ENCODE measurements at places on chromosomes 11 and 22.

DNA sequence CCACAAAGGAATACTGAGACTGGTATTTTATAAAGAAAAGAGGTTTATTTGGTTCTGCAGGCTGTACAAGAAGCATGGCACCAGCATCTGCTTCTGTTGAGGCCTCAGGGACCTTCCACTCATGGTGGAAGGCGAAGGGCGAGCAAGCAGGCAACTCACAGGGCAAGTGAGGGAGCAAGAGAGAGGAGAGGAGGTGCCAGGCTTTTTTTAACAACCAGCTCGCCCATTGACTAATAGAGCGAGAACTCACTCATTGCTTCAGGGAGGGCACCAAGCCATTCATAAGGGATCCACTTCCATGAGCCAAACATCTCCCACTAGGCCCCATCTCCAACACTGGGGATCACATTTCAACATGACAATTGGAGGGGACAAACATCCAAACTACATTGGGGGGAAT is 1.2 kb downstream of the PTS start:
- no peak for DNase-seq

DNA sequence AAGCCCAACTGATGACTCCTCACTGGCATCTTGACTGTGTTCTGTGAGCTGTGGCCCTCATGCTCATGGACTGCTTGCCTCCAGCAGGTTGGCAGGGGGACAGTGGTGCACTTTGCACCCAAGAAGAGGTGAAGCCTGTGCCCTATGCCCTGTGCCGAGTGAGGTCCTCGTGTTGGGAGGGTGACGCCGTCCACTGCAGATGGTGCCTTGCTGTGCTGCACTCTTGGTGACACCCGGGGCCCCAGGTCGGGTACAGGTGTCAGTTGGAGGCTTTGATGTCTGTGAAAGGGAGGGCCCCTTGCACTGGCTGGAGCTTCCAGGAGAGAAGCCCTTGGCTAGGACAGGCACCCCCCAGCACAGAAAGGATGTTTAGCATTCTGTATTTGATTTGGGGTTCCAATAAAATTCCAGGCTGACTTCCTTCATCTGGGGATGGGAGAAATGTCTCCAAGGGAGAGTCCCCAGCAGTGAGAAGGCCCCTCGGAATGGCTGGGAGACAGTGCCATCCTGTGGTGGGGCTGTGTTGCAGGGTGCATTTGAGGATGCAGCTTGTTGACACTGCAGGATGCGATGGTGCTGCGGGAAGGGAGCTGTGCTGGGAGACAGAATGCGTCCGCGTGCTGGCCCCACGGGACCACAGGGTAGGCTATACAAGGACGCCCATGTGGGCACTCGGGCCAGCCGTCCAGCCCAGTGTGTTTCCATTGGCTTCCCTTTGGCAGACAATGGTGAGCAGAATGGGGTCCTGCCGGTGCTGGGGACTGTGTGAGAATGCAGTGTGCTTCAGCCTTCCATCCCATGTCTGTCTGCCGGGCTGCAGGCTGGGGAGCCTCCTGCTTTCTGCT is 2.5 kb upstream of the ZDHHC8 start:
- peak; percentile 34 for DNase-seq

DNA sequence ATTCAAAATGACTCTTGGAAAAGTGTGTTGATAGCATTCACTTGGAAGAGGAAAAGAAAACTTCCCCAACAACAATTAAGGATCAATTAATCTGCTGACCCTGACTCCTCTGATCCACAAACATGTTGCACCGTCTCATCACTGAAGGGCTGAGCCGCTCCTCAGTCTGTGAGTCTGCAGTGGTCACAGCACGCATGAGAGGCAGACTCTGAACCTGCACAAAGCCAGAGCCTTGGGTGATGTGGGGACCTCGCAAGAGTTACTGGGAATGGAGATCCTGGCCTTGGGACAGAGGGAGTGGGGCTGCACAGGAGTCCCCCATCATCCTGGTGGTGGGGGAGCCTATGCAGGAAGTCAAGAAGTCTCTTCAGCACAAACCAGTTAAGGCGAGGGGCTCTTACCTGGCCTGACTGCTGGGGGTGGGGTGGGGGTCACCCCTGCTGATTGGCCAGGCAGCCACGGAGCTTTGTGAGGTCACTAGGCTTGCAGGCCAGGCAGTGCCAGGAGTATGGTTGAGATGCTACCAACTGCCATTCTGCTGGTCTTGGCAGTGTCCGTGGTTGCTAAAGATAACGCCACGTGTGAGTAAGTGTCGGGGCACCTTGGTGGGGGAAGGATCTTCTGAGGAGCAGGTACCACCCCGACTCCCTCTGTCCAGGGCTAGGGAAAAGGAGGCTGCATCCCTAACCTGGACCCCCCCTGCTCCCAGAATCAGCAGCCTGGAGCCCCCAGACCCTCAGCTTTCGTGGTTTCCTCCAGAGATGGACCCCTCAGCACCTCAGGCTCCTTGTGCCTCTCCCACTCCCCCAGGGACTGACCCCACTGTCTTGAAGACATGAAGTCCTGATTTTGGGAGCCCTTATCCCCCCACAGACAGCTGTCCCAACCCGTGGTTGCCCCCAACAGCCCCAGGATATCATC is at the start of gene ACR:
Gene ACR, plus strand, starts transcription at position 477 of the 921 bp plus-strand sequence. Its CDS starts 32 bp downstream, at position 509.
- DNase-seq, result no peak

- DNase-seq, result peak; percentile 14
These were observed 801 bp downstream of the SESN3 start for GRCh38 chr11:95229993-95230809.

GRCh38 chr11:12271241-12271640 is 106.1 kb upstream of the PARVA start:
- DNase-seq, result no peak

DNA sequence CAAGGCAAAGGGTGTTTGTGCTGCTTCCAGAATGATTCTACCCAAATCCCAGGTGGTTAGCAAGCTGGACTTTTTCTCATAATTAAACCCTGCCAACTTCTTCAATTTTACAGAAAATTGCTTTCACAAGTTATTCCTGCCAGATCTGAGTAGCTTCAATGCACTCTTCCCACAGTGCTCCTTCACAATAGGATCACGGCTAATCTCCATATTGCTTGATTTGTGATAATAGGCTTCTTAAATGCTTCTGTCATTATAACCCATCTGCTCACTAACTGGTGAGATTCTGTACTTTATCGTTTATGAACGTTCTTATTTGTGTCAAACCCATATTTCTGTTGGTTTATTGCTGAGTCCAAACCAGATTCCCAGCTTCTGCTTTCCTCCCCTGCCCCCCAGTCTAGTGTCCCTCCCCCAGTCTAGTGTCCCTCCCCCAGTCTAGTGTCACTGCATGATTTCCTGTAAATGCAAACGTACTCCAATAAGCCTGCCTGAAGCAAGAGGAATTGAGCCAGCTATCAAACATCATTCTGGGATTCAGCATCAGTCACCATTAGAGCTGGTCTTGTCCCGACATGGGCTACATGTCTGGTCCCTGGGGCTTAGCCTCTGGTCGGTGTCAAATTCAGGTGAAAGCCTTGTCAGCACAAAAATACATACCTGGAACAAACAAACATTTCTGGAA is 14.0 kb downstream of the MMP3 start:
- no peak for DNase-seq

DNA sequence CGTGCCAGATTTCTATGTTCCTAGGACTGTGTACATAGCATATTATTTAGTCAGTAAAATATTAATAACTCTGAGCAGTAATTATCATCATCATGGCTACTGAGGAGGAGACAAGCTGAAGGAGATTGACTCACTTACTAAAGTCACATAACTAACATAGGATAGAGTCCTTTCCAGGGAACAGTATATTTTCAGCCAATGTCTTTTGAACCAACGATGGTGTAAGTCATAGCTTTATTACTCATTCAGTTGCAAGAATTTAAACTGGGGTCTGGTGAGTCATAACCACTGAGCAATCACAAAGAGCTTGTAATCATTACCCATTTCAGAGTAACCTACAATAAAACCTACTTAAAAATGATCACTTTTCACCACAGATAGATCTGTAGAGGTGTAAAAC is 1564.8 kb upstream of the TENM4 start:
- no peak for DNase-seq

DNA sequence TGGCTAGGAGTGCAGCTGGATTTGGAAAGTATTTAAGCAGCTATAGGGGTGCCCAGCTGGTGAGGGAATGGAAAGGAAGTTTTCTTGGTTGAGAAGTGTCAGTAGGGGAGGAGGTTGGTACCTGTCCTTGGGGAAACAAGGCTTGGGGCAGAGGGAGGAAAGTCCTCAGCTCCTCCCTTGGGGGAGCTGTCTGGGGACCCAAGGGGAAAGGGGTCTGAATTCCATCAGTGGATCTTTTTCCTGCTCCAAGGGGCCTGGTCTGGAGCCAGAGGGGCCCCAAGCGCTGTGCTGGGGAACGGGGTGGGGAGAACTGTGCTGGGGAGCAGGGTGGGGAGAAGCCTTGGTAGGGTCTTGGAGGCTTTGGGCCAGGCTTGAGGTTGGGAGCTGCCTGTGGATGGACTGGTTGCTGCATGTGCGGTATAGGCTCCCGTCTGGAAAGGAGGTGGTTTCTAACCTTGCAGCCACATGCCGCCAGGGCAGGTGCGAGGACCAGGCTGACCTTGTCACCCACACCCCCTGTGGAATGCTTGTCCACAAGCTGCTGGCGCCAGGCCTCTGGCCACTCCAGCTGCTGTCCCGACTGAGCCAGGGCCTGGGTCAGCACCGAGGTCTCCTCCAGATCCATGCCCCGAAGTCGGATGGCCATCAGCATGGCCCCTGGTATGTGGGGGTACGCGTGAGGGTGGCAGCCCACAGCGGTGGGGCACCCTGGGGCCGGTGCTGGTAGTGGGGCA is 963 bp downstream of the TYMP start:
- no peak for DNase-seq

DNA sequence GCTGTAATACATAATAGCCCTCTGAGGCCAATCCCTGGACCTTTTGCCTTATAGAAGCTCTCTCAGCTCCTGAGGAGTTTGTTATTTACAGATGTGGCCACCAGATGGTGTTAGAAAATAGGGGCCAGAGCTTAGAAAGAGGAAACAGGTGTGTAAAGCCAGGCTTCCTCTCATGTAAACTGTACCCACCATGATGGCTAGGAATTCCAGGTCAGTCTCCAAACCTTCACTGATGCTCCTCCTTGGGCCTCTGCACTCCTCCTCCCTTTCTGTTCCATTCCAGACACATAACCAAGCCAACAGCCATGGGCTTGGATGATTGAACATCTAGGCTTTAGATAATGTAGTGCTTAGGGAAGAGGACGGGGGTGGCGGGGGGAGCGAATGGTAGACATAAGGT is 39.7 kb downstream of the USP35 start:
- DNase-seq, result no peak

DNA sequence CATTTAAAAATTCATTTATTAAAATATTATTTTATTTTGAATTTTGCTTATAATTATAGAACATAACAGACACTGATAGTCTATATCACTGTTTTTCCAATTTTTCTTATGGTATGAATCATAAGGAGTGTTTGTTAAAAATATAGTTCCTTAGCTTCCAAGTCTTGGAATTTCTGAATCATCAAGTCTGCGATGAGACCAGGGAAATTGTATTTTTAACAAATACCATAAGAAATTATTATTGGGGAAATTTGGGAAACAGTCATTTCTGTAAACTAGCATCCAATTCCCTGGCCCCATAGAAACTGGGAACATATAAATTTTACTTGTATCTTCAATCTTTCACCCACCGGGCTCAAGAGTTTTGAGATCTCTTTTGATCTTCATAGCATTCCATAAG is 38.0 kb upstream of the PICALM start:
- no peak for DNase-seq

GRCh38 chr22:33389936-33390335 is 331.8 kb upstream of the SYN3 start:
- no peak for DNase-seq

- DNase-seq, result no peak
These were observed 11.3 kb downstream of the OSBP2 start for GRCh38 chr22:30705710-30706651.

- DNase-seq, result no peak
These were observed 540 bp downstream of the MS4A14 start for GRCh38 chr11:60396799-60397198.

- no peak for DNase-seq
These were observed 188.2 kb downstream of the ST3GAL4 start for GRCh38 chr11:126543691-126544090.

GRCh38 chr11:8822469-8822868 is 88.5 kb upstream of the AKIP1 start:
- no peak for DNase-seq

GRCh38 chr11:18310800-18311340 is 11.1 kb downstream of the HPS5 start:
- no peak for DNase-seq

DNA sequence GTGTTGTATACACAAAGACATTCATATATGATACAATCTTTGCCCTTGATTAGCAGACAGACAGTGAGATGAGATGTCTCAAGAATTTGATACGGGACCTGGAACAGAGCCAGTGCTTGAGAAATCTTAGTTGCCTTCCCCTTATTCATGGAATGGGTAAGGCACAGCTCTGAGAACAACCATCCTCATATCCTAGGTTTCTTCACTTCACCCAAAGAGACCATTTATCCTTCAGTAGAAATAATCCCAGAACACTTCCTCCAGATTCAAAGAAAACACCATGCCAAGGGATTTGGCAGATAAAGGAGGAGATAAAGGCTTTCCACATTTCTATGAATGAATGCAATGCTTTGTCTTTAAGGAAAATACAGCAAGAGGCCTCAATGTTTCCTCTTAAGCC is 8.8 kb upstream of the IZUMO1R start:
- DNase-seq, result no peak

DNA sequence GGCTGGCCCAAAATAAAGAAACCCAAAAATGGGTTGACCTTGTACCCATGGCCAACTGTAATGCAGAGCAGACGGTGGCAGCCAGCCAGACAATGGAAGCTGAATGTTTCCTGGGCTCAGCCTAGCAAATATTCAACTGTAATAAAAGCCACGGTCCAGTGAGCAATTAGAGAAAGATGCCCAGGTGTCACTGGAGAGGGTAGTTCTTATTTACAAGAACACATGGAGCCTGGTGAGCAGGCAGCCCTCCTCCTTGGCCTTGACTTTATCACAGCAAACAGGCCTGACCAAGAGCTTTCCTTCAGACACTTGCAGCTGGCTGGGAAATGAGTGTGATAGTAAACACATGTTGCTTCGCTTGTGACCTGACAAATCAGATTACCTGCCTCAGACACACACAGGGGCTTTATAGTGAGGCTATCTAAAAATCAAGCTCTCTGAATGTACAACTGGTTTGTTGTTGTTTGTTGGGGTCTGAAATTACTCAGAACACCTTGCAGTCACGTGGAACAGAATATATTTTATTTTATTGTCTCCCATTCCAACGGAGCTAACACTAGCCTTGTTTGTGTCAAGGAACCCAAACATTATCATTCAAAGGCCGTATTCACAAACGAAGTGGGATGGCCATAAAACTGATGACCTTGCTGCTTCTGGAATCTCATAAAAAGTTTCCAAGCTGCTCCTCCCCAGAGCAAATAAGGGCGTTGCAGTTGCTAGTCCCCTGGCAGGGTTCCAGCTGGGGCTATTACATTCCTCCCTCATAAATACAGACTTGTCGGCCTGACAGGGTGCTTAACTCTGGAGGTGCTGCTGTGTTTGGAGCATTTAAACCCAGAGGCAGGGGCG is 161.1 kb downstream of the BBOX1 start:
- no peak for DNase-seq

DNA sequence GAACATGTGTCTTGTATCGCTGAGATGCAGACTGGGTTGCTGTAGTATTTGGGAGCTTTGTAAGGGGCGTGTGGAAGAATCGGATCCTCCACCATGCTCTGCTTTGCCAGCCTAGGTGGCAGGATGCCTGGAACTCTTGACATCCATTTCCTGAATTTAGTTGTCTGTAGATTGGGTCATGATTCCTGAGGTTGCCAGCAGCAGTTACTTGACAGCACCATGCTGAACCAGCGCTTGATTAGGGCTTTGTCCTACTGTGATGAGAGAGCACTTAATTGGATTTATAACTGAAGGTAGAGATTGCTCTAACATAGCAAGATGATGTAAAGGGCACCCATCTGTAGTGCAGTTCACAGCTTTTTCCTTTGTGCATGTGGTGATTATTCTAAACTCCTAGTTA is 75.6 kb upstream of the HORMAD2 start:
- DNase-seq, result no peak
